ENCODE measurements at places on chromosomes 2 and 18.

- no peak for DNase-seq
Observed at GRCh38 chr2:164606557-164606956, 14.7 kb downstream of the GRB14 start.

DNA sequence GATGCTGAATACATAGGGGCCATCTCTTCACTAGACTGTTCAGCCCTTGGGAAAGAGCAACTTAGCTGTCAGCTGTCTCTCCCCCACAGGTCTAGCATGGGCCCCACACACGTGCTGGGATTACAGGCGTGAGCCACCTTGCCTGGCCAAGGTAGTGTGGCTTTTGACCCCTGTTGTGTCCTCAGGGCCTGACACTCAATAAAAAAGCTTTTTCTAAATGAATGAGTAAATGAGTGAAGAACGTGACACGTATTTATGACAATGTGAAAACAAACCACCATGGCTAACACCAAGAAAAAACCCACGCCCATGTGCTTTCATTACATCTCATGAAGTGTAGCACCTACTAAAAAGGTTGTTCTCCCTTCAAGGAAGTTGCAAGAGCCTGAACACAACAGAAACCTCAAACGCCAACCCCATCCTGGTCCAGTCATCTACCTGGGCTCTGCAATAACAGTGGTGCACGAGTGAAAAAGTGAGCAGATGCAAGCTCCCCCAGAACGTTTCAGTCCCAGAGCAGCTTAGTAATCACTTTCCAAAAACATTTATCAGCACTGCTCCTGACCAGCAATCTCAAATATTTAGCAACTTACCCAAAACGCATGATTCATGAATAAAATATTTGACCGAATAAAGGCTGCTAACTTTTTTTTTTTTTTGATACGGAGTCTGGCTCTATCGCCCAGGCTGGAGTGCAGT, 3.4 kb downstream of the WDFY1 start:
- no peak for DNase-seq

DNA sequence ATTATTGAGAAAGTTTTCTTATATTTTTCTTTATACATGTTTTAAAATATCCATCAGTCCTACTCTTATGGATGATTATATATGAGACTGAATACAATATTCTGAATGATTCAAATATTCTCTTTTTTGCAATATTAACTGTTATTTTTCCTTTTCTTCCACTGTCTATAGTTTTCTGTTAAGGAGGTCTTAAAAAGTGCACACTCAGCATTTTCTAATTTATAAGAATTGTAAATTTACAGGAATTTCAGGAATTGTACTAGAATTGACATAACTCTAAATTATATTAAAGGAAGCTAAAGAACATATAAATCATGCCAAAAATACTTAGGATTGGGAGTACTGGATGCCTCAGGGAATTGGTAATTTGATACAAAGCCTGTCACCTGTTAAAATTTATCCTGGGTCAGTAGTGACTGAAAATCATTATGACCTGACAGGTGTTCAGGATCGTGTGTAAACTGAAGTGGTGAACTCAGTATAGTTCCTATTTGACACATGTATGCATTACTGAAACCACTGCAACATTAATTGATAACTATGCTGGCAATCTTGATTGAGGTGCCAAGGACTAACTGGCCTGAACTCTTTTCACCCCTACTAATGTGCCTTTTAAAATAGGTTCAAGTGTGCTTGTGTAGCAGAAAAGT, 30.4 kb downstream of the MSTN start:
- no peak for DNase-seq

DNA sequence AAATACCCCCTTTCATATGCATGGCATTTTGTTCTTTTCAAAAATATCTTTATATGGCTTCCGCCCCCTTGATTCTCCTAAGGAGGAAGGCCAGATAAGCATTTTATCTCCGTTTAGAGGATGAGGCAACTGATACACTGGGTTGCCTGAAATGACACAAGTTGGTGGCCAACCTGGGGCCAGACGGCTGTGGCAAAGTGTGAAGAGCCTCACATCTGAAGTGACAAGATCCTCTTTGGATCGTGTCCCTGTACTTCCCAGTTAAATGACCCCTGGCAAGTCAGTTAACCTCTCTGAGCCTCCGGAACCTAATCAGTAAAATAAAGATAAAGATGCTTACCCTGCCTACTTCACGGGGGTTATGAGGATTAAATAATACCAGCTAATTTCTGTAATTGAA, 4.6 kb downstream of the SETBP1 start:
- no peak for DNase-seq

DNA sequence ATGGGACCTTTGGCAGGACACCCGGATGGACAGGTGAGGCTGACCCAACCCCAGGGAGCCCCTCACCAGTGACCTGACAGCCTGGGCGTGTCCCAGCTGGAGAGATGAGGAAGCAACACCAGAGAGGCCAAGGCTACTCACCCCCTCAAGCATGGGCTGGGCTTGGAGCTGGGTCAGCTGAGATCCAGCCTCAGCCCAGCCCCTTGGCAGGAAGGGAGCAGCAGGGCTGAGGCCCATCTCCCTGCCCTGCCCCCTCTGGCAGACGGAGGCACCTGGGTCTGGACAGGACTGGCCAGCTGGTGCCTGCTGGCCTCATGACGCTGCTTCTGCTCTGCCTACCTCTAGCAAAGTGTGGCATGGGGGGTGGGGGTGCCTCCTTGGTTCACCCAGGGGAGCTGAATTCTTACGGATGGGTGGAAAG, 37.8 kb downstream of the HS6ST1 start:
- no peak for DNase-seq

DNA sequence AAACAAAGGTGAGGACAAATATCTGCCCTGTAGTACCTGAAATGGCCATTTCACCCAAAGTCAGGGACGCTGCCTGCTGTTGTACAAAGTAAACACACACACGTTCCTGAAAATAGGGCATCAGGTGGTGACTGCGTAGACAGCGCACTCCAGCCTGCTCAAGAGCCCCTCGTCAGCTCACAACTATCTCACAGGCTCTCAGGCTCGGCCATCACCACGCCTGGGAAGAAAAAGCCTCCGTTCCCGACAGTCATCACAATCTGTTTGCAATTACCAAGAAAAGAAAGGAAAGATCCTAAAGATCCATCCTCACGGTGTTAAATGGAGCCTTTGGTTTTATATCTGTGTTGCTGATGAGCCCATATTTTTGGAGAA, 230.2 kb downstream of the ZNF516 start:
- no peak for DNase-seq

GRCh38 chr2:161913865-161914264, 160.2 kb downstream of the DPP4 start:
- no peak for DNase-seq

DNA sequence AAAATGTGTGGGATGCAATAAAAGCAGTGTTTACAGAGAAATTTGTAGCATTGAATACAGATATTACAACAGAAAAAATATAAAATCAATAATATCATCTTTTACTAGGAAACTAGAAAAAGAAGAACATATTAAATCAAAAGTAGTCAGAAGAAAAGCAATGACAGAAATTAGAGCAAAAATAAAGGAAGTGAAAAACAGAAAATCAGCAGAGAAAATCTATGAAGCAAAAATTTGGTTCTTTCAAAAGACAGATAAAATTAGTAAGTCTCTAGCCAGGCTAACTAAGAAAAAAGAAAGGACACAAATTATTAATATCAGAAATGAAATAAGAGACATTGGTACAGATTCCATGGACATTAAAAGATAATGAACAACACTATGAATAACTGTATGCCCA, 212.0 kb upstream of the MGAT5 start:
- DNase-seq = no peak

DNA sequence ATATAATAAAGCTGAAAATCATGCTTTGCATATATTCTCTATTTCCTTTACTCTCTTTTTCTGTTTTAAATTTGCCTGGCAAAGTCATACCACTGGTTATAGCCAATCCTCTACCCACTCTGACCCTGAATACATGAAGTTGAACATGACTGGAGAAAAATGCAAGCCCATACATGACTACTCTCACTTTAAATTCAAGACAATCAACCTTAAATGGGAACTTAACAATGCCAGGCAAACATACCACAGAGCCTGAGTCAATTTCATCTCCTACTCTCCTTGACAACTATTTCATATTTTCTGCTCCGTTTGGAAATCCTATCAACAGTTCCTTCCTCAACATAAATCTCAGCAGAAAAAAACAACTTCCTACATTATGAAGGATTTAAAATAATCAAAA, 22.6 kb downstream of the RAD51AP2 start:
- DNase-seq = no peak

- DNase-seq = no peak
Observed at GRCh38 chr2:23381084-23381483, 3.9 kb upstream of the KLHL29 start.

- DNase-seq = no peak
Observed at GRCh38 chr2:10128420-10128819, 5.9 kb downstream of the RRM2 start.

- DNase-seq = no peak
Observed at GRCh38 chr2:66915237-66915636, 480.3 kb downstream of the MEIS1 start.

DNA sequence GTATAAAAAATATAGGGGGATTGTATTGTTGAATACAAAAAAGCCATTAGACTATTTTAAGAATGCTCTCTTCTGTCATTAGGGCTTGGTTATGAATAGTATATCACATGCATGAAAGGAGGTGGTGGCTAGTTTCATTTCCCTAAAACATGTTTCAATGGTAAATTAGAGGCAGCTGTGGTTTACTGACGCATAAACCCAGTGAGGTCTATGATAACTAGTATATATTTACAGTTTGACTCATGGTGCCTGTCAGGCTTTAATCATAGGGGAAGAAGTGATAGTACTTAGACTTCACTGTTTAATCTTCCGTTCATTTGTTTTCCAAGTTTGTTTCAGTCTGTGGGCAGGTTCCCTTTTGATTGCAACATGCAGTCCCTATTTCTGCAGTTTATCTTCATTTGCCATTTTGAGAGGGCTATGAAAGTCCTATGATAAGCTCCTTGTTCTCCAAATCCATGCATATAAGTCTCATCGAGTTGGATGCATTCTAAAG, 55.1 kb upstream of the MAP4K3 start:
- DNase-seq = no peak

- no peak for DNase-seq
Observed at GRCh38 chr2:159145745-159146354, 140.7 kb downstream of the WDSUB1 start.

DNA sequence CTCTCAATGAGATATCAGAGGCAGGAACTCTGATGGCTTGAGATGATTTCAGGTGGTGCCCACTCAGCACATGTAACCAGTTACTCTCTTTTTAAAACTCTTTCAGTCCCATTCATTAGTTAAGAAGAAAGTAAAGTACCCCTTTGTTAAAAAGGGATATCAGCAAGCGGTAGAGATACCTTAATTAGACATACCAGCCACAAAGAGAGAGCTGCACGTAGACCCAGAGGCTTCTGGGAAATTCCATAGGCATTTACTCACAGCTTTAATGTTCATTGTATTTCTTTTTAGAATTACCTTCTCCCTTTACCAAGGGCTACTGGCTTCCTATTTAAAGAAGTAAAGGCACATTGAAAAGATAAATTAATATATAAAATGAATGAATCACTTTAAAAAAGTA, 63.3 kb downstream of the LYPD6B start:
- DNase-seq = no peak

DNA sequence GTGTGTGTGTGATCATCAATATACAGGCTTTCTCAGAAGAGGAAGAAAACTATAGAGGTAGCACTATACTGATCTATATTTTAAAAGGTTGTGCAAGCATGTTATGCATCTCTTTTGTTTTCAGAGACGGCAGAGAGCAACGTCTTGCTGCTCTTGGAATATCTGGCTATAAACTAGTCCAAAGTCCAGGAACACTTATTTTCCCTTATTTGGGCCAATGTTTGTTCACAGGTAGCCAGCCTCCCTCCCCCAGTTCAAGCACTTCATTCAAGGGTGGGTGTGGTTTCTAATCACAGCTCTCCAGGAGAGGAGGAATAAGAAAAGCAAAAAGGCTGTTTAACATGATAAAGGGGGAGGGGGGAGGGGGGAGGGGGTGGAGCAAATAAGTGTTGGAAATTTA, 4.2 kb downstream of the FZD5 start:
- DNase-seq = no peak

- DNase-seq = no peak
Observed at GRCh38 chr2:127052771-127053691, 53.9 kb downstream of the BIN1 start.

- no peak for DNase-seq
Observed at GRCh38 chr2:193561054-193561453, 1366.3 kb upstream of the TMEFF2 start.

- DNase-seq = no peak
Observed at GRCh38 chr2:18487106-18487913, 73.1 kb downstream of the RDH14 start.

GRCh38 chr2:174176898-174177297, 71.4 kb downstream of the OLA1 start:
- DNase-seq = no peak

DNA sequence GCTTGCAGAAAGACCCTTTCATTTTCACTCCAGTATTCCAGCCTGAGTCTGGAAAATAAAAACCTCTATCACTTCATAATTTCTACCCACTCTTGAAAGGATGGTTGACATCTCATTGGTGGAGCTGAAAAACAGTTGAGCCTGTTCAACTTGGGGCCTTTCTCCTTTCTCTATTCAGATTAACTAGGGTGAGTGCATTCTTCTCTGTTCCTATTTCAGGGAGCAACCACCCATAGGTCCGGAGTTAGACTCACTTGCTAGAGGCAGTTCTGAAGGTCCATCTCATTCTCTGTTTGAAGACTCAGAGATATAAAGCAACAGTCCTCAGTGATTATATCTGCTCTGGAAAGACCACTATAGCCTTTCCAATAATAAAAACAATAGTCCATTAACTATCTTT, 167.9 kb upstream of the SPOPL start:
- DNase-seq = no peak

- DNase-seq = no peak
Observed at GRCh38 chr2:10285556-10286198, 17.0 kb upstream of the HPCAL1 start.

DNA sequence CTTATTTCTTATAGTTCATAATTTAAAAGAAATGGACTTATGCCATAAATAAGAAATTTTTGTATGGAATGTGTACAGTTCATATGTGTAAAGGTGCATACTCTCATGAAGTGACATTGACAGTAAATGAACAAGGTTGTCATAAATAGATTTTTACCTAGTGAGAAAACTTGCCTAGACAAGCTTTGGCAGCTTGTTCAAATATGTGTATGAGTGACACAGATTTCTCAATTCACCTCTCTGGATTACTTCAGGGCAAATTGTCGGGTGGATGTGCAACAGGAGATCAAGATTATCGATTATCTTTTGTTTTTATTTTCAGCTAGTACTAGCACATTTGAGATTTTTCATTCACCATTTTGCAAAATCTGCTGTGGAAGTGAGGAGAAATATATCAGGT, 758.1 kb upstream of the ACVR2A start:
- DNase-seq = no peak
